ENCODE measurements at places on chromosomes 1 and 21. TPM values are rescaled to one million over a fixed set of nuclear protein-coding genes. Genes with fewer than 3 reads are reported as not detected.

The MASP2 gene
- not detected for total RNA-seq

The EIF2D gene
- total RNA-seq, result 100 TPM

The CD84 gene
- 20.1 TPM for total RNA-seq

The GIPC2 gene
- total RNA-seq, result 0.41 TPM

The COL16A1 gene
- total RNA-seq, result not detected

The CD1D gene
- not detected for total RNA-seq

The RHCE gene
- 0.50 TPM for total RNA-seq

The PTGER3 gene
- not detected for total RNA-seq

The WDR26 gene
- 75.8 TPM for total RNA-seq

The CYP4X1 gene
- not detected for total RNA-seq

The CRP gene
- not detected for total RNA-seq

The EFNA3 gene
- total RNA-seq, result 8.6 TPM

The GJA9 gene
- total RNA-seq, result not detected

The DYNLT4 gene
- total RNA-seq, result 1.1 TPM

The ETS2 gene
- 29.7 TPM for total RNA-seq

The TNNT2 gene
- not detected for total RNA-seq

The COL6A1 gene
- 4.1 TPM for total RNA-seq

The RAB7B gene
- not detected for total RNA-seq

The RPAP2 gene
- 32.2 TPM for total RNA-seq

The FBXO44 gene
- total RNA-seq, result 18.1 TPM

The VTCN1 gene
- total RNA-seq, result not detected

The SLC45A3 gene
- 0.65 TPM for total RNA-seq

The ANKRD65 gene
- total RNA-seq, result not detected

The IFI44 gene
- 37.2 TPM for total RNA-seq

The AVPR1B gene
- total RNA-seq, result not detected

The KIF17 gene
- total RNA-seq, result not detected

The XCL1 gene
- 106 TPM for total RNA-seq

The PLCH2 gene
- total RNA-seq, result 2.9 TPM

The C1orf232 gene
- total RNA-seq, result not detected

The CR2 gene
- 2.1 TPM for total RNA-seq

The TLR5 gene
- 0.38 TPM for total RNA-seq

The CBR3 gene
- 13.5 TPM for total RNA-seq

All from activated CD8-positive, alpha-beta T cell treated with anti-CD3 and anti-CD28 coated beads for 36 hours (primary cell).